GM23248 (cell line): ENCODE measurements at places on chromosomes 6 and 20. TPM values are rescaled to one million over a fixed set of nuclear protein-coding genes. Genes with fewer than 3 reads are reported as not detected.

Gene SIRPB2
- not detected in 2 replicates for polyA plus RNA-seq

Gene RHAG
- not detected in 2 replicates for polyA plus RNA-seq

Gene ZSCAN31
- 0.84 and 1.5 TPM in 2 replicates for polyA plus RNA-seq

Gene PNLDC1
- not detected in 2 replicates for polyA plus RNA-seq

Gene HACE1
- polyA plus RNA-seq = 7.7 and 8.0 TPM in 2 replicates

Gene CLVS2
- not detected in 2 replicates for polyA plus RNA-seq

Gene DLK2
- 0.66 and 1.4 TPM in 2 replicates for polyA plus RNA-seq

Gene SIM1
- polyA plus RNA-seq = 1.2 and 1.5 TPM in 2 replicates

Gene SNX21
- polyA plus RNA-seq = 50.9 and 54.7 TPM in 2 replicates

Gene ADGRF5
- polyA plus RNA-seq = 0.28 and 0.29 TPM in 2 replicates

Gene SGK2
- polyA plus RNA-seq = not detected in 2 replicates

DNA sequence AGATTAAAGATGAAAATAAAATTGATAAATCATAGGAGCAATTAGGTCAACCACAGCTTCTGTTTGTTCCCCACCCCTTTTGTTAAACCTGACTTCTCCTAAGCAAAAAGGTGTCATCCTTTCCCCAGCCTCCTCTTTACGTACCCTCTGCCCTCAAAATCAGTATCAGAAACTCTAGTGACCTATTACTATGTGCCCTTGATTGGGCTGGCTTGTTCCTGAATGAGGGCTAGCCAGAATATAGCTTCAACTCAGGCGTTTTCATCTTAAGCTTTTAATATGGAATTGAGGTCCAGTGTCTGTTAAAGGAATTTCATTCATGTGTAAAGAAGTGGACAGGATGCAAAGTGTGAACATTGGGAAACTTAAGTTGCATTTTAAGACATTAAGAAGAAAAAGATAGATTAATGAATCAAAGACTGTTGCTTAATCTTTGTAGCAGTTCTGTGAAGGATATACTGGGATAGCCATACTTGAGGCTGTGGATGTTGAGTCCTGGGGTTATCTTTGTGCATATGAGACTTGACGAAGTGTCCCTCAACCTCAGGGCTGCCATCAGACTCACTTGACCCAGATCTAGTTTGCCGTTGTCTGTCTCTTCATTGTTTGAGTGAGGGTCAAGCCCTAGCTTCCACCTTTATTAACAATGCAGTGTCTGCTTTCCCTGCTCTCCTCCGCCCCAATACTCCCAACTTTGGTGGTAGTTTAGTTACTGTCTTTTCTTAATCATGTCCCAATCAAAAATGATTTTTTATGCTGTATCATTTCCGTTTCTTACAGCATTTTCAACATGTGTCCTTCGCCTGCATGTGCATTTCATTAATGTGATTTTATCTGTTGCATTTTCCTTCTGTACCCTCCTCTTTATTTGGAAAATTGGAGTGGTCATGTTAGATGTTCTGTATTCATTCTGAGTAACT is 1.9 kb downstream of the TBPL1 start:
- no peak for DNase-seq

- DNase-seq = peak; percentile 92
These were observed 505 bp upstream of the WRNIP1 start for GRCh38 chr6:2764610-2765165.

- DNase-seq = peak; percentile 71
These were observed 12.4 kb downstream of the B4GALT5 start for GRCh38 chr20:49701241-49701790.

DNA sequence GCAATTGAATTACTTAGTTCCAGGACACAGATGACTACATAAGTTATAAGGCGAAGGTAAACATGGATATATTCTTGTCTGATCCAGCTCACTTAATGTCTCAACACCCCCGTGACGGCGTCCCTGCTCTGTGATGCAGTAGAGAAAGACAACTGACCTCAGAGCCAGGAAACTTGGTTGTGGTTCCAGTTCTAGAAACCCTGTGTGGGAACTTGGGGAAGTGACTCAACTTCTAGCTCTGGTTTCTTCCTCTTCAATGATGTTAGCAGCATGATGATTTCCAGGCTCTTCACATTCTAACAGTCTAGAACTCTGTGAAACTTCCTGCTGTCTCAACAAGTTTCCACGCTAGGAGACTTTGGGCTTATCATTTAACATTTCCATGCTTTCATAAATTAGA is 18.4 kb downstream of the LAMA4 start:
- DNase-seq = peak; percentile 83

DNA sequence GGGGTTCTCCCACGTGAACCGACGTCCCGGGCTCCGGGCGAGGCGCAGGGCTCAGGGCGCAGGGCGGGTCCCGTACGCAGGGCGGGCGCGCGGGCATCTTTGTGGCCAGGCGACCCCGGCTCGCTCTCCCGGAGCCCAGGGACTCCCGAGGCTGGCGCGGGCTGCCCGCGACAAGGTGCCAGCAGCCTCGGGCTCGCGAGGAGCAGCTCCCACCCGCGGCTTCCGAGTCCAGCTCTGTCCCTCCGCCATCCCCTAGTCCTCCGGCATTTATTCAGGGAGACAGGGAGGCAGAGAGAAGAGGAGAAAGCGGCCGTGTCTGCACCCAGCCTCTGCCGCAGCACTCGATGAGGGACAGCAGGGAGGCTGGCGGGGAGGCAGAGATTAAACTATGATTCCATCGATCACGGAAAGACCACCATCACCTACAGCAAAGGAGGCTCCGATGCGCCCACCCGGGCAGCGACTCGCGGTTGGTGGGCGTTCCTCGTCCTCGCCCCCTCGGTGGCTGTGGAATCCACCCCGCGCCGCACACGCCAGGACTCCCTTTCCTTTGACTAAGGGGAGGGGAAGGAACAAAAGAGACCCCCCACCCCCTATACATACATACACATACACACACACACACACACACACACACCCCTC is 1.1 kb downstream of the RGS17 start:
- peak; percentile 61 for DNase-seq

GRCh38 chr20:56833427-56833826 is 204.3 kb downstream of the TFAP2C start:
- DNase-seq = no peak

GRCh38 chr20:57330998-57331397 is 1.4 kb downstream of the SPO11 start:
- peak; percentile 75 for DNase-seq

- no peak for DNase-seq
These were observed 1.5 kb upstream of the GNRH2 start for GRCh38 chr20:3041854-3042409.

DNA sequence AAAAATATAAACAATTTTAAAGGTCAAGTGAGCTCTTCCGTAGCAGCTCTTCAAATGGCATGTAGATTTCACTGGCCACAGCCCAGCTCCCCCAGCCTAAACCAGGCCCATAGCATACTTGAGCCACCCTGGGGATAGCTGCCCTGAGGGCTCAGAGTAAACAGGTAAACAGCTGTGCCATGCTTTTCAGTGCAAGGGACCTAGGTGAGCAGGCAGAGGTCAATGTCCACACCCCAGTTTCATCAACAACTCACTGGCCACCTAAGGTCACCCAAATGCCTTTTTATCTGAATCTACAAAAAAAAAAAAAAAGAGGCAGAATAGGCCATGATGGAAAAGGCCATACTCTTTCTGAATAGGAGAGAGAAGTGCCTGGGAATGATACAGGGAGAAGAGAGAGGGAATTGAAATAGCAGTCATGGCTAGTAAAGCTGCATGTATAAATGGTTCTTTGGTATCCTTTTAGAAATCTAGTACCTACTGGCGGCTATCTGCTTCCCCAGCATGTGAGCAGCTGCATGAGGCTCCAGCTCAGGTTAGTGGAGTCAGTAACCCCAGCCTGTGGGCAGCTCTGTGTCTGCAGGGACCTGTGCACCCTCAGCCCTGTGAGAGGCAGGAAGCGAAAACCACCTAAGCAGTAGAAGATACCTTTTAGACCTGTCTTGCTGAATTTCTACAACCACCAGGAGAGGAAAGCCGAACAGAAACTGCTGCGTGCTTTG is 77.0 kb downstream of the FOXA2 start:
- DNase-seq = no peak

DNA sequence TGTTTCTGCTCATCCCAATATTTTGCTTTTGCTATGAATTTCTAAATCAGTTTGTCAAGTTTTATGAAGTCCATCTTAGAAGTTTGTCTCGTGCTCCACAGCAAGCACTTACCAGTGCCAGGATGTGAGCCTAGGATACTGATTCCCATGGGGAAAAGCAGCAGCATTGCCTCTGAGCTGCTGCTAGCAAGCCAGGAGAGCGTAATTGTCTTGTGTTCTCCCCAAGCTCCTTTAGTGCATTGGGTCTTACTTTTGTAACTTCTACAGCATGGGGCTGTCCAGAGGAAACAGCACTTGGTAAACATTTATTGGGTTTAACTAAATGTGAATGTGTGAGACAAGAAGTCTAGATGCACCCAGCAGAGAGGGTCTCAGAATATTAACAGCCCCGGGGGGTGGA is 76.1 kb downstream of the RNF182 start:
- peak; percentile 60 for DNase-seq

- peak; percentile 83 for DNase-seq
These were observed 32.1 kb downstream of the LAMA4 start for GRCh38 chr6:112221981-112222852.
